ENCODE measurements at places on chromosomes 1 and 21.

DNA sequence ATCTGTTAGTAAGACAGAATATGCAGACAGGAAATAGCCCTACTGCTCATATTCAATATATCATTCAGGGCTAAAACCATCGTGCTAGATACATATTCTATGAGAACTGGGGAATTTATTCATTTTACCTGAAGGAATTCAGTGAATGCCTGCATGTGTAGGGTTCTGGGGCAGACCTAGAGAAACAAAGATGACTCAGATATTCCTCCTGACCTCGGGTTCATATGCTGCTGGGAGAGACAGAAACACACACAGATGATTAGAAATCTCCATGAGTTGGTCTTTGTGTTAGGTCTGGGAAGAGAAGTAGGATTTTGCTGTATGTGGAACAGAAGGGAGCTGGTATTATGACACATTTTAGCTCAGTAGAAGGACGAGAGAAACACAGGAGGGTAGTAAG, 176.5 kb upstream of the ST6GALNAC5 start:
- no peak for DNase-seq

DNA sequence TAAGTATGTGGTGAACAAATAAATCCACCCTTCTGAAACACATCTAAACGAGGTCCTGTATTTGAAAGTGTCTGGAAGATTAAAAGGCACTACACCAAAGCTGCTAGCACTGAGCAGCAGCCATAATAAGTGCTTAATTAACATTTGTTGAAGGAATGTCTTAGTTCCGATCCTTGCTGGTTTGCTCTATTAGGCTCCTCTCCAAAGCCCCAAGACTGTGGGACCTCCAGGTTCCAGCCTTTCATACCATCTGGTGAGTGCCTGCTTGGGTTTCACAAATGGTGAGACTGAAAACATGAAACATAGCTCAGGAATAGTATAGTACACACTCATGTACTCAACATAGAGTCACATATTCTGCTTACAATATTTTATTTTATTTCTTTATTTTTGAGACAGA, 640 bp upstream of the CYP2J2 start:
- DNase-seq: no peak

DNA sequence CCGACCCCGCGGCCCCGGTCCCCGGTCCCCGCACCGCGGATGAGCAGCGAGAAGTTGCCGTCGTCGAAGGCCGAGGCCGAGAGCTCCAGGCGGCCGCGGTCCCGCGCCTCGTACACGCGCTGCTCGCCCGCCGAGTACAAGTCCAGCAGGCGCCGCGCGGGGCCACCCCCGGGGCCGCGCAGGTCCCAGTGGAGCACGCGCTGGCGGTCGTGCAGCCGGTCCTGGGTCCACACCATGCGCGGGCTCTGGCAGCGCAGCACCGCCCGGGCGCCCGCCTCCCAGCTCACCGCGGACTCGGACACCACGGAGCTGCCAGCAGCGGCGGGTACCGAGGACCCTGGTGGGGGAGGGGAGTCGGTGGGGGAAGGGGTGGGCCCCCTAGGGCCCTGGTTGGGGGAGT, 2.9 kb downstream of the MXRA8 start:
- no peak for DNase-seq

DNA sequence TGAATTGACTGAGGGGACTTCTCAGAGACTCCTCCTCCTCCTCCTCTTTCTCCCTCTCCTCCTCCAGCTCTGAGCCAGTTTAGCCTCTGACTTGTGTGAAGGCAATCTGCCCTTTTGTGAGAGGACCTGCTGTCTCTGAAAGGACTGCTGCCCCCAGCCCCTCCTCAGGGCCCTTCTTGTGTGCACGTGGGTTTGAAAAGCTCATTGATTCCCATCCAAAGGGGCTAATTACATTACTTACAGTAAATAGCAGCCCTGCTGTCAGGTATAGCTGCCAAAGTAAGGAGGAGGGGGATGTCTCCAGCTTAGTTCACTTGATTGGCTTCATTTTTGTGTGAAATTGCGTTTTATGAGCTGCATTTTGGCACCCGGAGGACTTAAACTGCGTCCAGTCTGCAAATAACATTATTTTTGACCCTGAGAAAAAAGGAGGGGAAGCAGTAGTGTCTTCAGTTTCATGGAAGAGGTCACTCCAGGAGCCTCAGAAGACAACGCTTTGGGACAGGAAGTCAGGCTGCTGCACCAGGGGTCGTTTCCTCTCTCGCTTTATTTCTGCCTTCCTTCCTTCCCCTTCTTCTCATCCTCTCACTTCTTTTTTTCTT, 1.8 kb upstream of the LHX9 start:
- no peak for DNase-seq

GRCh38 chr1:98030483-98030882, 109.6 kb upstream of the DPYD start:
- no peak for DNase-seq

GRCh38 chr21:44834951-44835646, 17.2 kb upstream of the SUMO3 start:
- no peak for DNase-seq
